ENCODE measurements at places on chromosomes 2 and 18.

DNA sequence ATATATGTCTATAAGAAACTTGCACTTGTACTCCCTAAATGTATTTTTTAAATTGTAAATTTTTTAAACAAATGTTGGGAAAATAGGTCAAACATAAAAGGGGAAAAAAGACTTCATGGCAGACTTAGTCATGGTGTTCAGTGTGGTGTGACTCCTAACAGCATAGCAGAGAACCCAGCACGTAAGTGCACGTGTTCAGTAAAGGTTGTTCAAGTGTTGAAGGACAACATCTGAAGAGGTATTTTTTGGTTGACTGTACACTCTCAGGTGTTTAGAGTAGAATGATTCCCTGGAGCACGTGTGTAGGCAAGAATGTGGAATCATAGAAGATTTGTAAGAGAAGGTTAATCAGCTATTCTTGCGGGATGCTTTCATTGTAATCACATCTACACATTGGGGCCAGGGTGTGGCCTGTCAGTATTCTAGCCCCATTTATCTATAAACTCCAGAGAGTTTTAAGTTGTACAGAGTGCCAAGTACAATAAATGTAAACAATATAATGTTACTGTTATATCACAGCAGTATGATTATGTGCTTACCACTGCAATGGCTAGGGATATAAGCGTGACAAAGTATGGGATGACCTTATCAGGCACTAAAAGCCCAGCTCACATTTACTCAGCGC is 106.8 kb downstream of the CRIM1 start:
- no peak for DNase-seq

- no peak for DNase-seq
These were observed 24.7 kb downstream of the MGAT5 start for GRCh38 chr2:134278553-134278952.

GRCh38 chr2:28442328-28442727 is 49.7 kb downstream of the FOSL2 start:
- no peak for DNase-seq

- DNase-seq = peak; percentile 46
These were observed 29.5 kb downstream of the RNF144A start for GRCh38 chr2:6946722-6947121.

- DNase-seq = no peak
These were observed 797.1 kb downstream of the SLC4A3 start for GRCh38 chr2:220424561-220424960.

DNA sequence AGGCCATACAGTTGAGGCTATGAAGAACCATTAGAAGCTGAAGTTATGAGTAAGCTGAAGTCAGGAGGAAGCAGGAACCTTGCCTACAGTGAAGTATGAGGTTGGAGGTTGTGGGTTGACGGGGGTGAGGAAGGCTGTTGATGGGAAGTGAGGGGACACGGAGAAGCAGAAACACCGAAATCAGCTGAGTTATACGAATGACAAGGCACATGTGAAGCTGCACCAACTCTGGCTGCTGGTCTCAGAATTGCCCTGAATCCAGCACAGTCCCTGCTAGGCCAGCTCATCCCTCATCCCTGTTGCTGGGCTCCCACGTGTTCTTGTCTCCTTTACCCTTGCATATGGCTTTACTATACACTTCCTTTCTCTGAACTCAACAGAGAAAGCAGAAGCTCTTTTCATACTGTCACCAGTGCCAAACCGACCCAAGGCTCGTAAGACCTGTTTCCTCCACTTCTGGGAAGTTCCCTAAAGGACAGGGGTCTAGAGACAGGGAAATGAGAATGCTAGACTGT is 9.2 kb upstream of the TMEM247 start:
- DNase-seq = no peak

DNA sequence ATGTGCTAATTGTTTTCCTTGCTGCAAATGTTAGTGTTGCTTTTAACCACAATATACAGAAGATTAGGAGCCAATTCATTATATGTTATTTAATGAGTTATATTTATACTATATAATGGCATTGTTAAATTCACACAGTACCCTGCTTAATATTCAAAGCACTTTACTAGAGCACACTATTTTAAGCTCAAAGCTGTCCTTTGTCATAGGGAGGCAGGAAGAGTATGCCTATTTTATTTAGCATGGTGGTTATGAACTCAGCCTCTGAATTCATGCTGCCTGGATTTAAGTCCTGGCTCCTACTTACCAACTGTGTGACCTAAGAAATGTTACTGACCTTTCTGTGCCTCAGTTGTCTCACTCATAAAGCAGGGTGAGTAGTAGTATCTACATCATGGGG is 80.5 kb downstream of the FASTKD2 start:
- no peak for DNase-seq

- DNase-seq = no peak
These were observed 390.4 kb downstream of the CMPK2 start for GRCh38 chr2:6475155-6475940.

DNA sequence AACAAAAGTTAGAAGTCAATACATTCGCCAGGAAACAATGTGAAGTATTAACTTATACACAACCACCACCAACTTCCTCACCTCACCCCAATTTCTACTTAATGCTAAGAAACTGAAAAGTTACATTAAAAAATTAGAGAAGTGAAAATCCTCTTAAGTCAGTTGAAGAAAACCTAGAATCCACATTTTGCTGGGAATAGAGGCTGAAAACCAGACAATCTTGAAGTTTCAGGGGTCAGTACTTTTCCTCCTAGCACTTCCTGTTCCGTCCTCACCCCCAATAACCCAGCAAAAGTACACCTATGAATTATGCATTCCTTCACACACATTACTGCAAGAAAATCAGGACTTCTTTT is 6.3 kb downstream of the YES1 start:
- no peak for DNase-seq

DNA sequence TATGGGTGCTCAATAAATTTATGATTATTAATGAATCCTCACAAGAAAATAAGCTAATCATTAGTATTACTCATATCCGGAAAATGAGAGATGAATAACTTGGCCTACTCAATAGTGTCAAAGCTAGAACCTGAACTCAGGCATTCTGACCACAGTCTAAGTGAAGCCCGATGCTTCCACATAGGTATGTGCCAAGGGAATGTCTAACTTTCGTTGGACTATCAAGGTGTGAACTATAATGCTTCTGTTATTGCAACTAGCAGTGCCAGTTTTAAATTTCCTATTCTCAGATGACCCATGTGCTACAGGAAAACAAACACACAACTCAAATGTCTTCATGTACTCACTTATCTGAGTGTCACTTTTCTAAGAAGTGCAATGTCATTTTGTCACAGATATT is 1.8 kb downstream of the BARD1 start:
- DNase-seq = no peak

GRCh38 chr2:67394734-67395133 is 2.4 kb upstream of the ETAA1 start:
- DNase-seq = peak; percentile 34

GRCh38 chr18:46320297-46320696 is 216.1 kb downstream of the HAUS1 start:
- DNase-seq = no peak

DNA sequence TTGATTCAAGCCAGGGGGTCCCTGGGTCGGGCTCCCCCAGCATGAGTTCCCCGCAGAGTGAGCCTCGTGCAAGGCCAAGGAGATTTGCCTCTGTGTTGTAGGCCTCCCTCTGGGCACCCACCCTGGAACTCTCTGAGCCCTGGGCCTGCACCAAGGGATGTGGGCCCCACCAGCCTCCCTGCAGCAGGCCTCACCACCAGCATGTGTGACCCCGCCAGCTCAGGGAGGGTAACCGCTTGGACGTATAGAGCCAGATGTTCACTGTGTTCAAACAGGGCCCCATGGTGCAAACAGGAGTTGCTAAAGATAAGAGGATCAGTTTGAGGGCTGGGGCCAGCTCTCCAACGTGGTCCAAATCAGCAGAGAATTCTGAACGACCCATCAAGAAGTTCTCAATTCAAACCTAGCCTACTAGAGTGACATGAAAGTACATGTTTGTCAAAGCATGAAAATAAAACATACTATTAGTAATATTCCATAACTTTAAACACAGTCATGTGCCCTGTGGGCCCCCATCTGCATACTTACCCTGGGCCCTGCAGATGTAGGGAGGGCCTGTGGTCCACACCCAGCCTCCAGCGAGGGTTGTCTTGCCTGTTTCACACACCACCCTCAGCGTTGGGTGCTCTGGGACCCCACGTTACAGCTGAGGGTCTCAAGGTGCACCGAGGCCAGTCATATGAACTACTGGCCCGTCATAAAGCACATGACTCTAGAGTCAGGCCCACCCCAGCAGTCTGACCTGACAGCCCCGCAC is 5.5 kb upstream of the TUBB6 start:
- no peak for DNase-seq

DNA sequence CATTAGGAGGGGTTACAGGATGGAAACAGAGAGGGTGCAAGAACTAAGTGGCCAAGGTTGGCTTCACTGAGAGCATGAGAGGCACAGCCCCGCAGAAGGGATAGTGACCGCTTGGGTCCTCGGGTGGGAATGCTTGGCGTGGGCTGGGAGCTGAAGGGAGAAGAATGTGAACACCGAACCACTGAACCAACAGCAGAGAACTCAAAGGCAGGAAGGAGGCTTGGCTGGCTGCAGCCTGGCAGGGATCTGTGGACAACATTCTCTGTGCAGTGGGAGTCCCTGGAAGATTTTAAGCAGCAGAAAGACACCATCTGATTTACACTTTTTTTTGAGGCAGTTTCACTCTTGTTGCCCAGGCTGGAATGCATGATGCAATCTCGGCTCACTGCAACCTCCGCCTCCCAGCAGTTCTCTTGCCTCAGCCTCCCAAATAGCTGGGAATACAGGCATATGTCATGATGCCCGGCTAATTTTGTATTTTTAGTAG is 33.9 kb downstream of the SOWAHC start:
- peak; percentile 34 for DNase-seq

GRCh38 chr2:157840568-157841156 is 35.5 kb downstream of the ACVR1 start:
- DNase-seq = no peak

DNA sequence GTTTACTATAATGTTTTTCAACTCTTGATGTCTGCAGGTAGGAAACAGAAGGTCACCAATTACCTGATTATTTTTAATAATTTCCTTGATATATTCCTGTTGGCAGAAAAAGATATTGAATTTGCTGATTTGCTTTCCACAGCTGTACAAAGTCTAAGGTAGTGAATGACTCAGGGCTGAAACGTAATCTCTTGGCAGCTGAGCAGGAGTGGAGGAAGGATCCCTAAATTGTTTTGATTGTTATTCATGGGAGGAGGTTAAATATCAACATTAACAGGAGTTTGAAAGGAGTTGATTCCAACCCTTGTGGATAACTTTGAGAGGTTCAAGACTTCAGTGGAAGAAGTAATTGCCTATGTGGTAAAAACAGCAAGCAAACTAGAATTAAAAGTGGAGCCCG is 345.2 kb upstream of the SLC8A1 start:
- no peak for DNase-seq

GRCh38 chr18:57780318-57780705 is 22.8 kb downstream of the ATP8B1 start:
- no peak for DNase-seq

DNA sequence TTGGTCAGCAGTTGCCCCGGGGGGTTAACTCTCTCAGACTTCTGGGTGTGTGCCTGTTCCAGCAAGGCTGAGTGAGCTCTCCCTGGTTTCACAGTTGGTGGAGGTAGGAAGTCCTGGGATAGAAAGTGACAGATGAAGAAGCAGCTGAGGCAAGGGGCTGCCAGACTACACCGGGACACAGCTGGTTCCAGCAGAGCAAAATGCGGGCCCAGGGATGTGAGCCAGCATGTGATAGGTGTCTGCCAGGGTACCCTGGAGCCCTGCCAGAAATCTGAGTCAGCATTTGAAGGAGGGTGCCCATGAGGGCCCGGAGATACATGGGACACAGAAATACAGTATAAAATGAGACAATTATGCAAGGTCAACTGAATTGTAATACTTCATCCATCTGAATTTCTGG is 79.3 kb upstream of the LGALSL start:
- DNase-seq = no peak

- no peak for DNase-seq
These were observed 326.8 kb downstream of the AKAIN1 start for GRCh38 chr18:4870177-4870773.

DNA sequence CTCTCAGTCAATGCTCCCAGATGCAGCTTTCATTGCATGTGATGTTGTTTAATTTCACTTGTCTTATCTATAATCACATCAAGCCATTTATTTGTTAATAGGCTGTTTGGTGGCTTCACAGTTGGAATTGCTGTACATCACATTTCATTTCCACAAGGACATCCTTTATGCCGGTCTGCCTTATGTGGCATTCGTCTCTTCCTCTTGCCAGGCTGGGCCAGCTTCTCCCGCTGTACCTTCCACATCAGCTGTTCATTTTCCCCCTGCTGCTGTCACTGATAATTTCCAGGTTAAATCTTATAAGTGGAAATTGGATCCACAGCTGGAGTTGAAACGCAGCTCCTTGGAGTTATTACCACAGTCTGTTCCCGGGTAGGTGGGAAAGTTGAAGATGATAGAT is 110.6 kb downstream of the DPP10 start:
- no peak for DNase-seq

- DNase-seq = no peak
These were observed 181.1 kb downstream of the NEDD4L start for GRCh38 chr18:58225101-58225500.

DNA sequence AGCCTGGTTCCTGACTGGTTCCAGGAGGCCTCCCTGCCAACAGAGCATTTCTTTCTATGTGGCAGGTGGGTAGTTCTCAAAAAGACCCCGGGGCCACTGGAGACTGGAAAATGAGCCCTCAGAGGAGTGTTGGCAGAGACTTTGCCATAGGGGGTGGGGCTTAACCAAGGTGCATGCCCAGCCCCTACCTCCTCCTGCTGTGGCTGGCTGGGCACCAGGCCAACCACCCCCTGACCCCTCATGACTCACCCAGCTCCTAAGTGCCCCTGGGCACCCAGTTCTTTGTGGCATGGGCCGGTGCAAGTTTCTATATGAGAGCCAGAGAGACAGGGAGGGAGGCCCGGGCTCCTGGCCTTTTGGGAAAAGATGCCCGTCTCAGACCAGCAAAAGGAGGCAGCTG is 98.2 kb upstream of the SMAD2 start:
- no peak for DNase-seq

DNA sequence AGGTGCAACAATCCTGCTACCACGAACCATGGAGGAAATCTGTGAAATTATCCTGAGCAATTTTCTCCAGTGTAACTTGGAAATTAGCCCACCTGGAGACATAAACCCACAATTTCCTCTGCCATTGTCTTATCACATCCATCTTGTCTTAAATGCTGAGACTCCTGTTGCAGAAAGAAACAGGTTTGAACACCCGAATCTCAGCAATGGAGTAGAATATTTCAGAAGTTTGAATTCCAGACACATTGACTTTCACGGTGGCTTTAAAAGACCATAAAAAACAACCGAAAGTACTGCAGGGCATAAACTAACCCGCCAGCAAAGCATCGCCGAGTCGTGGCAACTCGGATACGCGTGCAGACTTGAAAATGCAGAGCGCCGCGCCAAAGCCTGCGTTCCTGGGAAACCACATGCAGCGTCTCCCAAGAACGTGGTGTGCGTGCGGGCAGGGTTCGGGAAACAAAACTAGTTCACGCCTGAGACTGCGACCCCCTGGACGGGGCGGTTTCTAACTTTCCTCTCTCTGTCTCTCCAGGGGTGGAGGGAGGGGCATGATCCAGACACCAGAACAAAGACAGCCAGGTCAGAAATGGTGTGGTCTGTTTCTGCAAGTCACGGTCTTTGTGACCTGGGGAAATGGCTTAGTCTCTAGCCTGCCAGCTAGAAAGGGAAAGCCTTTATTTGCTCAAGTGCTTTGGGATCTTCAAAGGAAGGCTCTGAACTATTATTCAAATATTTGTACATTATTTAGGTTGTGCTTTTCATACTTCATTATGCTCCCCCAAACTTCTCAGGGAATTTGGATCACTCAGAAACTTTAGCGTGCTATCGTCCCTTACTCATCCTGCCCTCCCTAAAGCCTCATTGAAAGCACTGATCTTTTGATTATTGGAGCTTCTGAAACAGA is 26.9 kb upstream of the KCTD1 start:
- DNase-seq = peak; percentile 29

Data from AG09309 (cell line).